Amygdala (tissue), 56 donors: ENCODE measurements at places on chromosomes 5 and 9.

DNA sequence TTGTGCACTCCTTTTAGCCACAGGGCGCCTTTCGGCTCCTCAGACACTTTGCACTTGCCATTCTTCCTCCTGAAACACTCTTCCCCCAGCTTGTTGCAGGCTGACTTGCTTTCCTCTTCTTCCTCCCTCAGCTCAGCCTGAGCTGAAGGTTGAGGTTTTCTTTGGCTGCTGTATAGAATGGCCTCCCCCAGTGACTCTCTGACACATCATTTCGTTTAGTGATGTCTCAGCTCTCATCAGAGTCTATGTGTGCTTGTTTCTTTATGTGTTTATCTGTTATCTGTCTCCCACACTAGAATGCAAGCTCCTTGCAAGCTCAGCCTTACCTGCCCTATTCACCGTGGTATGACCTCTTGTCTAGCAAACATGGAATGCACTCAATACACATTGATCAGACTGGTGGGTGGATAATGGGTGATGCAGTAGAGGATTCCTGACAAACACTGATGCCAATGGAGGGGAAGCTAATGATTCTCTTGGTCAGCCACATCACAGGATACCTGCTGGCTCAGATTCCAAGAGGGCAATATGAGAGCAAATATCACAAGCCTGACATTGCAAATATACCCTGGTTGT, 112.9 kb upstream of the STC2 start:
- DNase-seq = no peak

DNA sequence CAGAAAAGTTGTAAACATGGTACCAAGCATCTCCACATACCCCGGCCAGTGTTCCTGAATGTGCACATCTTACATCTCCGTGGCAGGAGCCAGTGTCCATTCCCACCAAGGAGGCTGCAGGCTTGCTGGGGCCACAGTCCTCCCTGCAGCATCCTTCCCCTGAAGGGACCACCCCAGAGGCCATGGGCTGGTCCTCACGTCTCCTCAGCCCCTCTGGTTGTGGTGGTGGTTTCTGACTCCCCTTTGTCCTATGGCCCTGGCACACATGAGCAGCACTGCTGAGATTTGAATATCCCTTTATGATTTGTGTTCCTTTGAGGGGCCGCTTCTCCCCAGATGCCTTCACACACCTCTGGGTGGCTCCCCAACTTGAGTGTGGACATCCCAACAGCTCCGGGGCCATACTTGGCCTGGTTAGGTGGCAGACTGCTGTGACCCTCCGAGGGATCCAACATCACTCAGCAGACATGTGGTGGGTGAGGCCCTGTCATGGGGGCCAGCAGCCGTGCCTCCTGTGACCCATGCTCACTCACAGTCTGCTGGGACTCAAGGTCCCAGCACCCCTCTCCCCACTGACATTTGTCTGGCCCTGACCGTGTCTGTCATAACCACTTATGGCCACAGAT, 14.3 kb downstream of the PHF2 start:
- DNase-seq = no peak

- DNase-seq = no peak
These were observed 350.4 kb downstream of the PDE4D start for GRCh38 chr5:59542851-59543820.

DNA sequence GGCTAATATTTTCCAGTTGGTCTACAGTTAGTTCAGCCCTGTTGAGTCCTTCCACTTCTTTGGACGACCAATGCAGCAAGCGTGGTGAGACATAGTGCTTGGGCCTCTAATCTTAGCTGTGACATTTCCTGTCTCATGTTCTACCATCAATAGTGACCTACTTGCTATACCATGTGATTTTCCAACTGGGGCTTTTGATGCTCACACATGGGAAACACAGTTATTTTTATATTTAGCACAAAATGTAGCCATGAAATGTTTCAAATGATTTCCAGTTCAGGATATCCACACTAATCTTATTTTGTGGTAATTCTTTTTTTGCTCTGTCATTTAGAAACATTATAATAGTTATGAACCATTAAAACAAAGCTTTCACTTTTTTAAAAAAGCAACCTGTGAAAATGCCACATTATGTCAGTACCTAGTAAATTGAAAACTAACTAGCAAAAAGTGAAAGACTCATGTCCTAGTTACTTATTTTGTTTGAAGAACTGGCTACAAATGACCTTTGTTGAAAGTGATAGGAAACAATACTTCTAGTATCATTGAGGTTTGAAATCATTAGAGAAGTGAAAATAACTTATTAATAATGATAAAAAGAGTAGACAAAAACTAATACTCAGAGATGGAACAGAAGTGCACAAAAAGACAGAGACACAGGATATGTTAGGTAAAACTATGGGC, 18.3 kb downstream of the MARCHF3 start:
- DNase-seq = no peak

DNA sequence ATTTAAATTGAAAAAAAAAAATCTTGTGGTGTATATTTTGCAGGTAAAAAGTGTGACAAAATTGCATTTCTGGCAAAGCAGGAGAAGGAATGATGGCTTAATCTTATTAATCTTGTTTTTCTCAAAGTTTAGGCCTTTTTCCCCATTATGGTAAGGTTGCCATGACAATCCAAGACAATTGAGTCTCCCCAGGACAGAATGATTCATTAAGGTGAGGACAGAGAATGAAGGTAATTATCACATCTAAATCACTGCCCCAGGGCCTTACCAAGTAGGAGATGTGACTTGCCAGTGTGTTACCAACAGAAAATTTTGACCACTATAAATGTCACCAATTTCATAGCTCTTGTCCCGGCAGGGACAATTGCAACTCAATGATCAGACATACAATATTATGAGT, 439.2 kb downstream of the DNAH5 start:
- no peak for DNase-seq

- no peak for DNase-seq
These were observed 72.3 kb downstream of the ICE1 start for GRCh38 chr5:5494489-5495402.

DNA sequence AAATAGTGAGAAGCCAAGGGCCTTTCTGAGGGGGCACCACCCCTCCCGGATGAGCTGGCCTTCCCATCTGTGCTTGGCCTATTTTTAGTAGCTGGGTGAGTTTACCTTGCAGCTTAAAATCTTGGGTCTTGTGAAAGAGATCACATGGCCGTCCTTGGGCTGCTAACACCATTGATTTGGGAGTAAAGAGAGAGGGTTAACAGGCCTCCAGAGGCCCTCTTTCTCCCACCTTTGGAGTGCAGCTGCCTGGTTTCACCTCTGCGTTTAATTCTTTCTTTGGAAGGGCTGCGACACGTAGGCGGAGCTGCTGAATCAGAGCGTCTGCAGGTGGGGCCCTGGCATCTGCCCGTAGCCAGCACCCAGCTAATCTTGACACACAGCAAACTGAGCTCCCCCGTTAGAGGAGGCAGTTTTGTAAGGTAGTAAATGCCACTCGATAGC, 12.8 kb downstream of the OLFM1 start:
- no peak for DNase-seq

DNA sequence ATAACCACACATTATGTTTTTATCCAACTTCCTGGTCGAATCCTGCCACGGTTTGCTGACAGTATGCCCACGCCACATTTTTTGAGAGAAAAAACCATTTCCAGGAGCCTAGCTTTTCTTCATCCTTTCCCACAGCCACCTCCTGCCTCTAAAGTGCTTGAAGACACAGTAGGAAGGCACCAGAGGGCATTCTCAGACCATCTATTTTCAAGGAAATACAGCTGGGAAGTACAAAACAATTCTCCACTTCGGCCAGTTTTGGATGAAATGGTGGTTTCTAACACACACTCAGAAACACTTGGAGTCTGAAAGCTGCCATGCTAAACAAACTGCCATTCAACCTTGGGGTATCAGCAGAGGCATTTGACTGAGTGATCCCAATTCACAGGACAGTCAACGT, 86.3 kb upstream of the RPS23 start:
- peak; percentile 20 for DNase-seq

GRCh38 chr5:110665184-110665726, 61.2 kb downstream of the TMEM232 start:
- no peak for DNase-seq

- DNase-seq = peak; percentile 26
These were observed 35.6 kb downstream of the PTCD2 start for GRCh38 chr5:72355706-72356299.

- DNase-seq = no peak
These were observed 719.4 kb downstream of the MAT2B start for GRCh38 chr5:164224772-164225171.

GRCh38 chr5:172343741-172344140, 60.2 kb upstream of the UBTD2 start:
- DNase-seq = no peak

DNA sequence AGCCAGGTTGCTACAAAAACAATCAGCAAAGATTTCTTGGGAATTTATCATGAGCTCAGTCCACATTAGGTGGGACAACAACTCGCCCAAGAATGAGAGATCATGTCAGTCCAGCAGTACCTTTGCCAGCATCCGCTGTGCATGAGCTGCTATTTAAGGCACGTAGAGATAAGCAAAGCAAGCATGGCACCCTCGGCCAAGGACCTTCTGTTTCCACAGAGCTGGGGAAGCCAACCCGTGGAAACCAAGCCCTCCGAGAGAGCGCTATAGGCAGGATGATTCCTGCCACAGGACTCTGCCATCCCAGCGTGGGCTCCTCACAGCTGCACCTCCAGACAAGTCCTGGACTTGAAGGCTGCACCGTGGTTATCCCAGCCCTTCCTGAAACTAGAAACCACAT, 189.5 kb upstream of the PPP1R26 start:
- DNase-seq = no peak

- DNase-seq = no peak
These were observed 871 bp downstream of the GLE1 start for GRCh38 chr9:128505414-128505765.

DNA sequence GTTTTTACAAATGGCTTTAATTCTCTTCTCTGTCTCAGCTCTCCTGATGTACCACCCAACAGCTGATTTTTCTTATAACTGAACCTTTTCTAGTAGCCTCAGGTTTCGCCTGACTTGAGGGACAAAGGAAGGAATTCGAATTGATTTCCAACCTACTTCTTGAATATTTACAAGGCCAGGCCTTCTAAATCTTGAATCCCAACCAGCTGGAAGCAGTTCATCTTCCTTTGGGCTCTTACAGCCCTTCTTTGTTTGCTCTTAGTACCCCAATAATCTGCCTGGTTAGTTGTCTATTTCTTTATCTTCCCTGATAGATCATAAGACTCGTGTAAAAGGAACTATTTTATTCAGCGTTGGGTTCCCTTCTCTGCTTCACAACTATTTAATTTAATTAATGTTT, 95.9 kb downstream of the NLN start:
- peak; percentile 36 for DNase-seq

DNA sequence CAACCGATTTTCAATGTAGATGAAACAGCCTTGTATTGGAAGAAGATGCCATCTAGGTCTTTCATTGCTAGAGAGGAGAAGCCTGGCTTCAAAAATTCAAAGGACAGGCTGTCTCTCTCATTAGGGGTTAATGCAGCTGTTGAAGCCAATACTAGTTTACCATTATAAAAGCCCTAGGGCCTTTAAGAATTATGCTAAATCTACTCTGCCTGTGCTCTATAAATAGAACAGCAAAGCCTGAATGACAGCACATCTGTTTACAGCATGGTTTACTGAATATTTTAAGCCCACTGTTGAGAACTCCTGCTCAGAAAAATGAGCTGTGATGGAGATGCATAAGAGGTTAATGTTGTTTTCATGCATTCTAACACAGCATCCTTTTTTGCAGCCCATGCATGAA, 188.5 kb downstream of the TRIM32 start:
- DNase-seq = no peak

DNA sequence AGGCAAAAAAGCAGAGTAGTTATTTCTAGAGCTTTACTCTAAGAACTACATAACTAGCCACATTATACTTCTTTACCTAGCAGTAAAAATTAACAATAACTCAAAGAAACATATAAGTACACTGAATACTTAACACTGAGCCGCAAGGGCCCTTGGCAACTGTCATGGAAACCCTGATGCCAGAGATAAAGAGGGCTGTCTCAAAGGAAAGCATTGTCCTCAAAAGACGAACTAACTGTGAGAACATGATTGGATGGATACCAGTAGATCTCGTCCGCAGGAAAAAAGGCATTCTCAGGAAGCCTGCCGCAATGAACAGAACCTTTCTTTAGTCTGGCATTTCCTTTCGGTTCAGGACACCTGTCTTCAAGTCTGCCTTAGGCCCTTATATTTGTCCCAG, 379.0 kb upstream of the SLC30A5 start:
- DNase-seq = no peak

- no peak for DNase-seq
These were observed 84.9 kb downstream of the ZNF608 start for GRCh38 chr5:124661317-124662141.

DNA sequence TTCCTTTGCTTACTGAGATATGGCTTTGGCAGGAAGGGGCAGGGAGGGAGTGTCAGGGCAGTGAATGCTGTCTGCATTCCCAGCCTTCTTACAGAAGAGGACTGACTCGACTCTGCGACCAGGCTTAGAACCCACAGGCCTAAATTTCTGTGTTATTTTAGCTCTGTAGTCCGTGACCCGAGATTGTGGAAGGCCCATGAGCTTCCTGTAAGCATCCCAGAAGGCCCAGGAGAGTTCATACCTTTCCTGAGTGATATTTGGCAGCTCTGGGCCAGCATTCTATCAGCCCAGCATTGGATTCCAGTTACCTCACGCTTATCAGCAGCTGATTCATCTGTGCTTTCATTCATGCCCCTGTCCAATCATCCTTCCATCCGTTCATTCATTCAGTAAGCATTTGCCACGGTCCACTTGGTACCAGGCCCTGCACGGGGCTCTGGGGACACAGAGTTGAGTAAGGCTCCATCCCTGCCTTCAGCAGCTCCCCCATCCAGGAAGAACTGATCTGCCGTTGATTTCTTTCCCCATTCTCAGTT, 28.2 kb upstream of the RPL26L1 start:
- no peak for DNase-seq

GRCh38 chr5:134503088-134503936, 22.2 kb upstream of the JADE2 start:
- DNase-seq = no peak

GRCh38 chr5:66306844-66307315, 162.8 kb downstream of the SREK1 start:
- no peak for DNase-seq

- no peak for DNase-seq
These were observed 23.4 kb downstream of the PCA3 start for GRCh38 chr9:76787677-76788076.

GRCh38 chr5:451587-452458, 8.8 kb downstream of the EXOC3 start:
- no peak for DNase-seq

DNA sequence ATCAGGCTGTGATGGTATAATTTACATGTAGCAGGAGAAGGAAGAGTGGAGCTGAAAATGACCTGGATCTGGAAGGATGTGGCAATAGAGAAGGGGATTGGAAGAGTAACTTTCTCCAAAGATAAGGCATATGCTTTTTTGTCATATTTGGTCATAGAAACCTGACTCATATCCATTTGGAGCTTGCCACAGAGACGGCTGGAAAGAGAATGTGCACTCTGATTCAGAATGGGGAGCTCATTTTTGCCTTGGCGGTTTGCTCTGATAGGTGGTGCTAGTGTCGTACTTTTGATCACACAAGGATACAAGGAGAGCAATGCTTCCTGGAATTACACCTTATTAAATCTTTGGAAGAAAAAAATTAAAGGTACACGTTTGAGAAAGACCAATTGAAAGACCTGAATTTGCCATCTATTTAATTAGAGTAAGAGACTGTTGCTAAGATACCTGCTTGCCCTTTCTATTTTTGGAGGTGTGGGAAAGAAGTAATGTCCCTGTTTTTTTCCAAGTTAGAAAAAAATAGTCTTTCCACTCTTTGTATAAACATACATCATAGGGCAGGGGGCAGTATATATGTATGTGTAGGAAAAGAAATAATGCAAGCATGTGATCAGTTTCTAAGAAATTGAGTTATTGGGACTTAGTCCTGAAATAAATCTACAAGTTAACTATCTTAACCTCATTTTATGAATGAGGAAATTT, 5.4 kb downstream of the LSM11 start:
- no peak for DNase-seq
